H1 (cell line): ENCODE measurements at places on chromosomes 6 and 20. TPM values are rescaled to one million over a fixed set of nuclear protein-coding genes. Genes with fewer than 3 reads are reported as not detected.

ZBTB46 gene
- 21.1 and 22.4 TPM in 2 replicates for total RNA-seq

ZNF318 gene
- 22.1 and 22.3 TPM in 2 replicates for total RNA-seq

DEFB113 gene
- total RNA-seq = not detected in 2 replicates

CFAP61 gene
- total RNA-seq = 0.61 TPM in 1 of 2 replicates, not detected in the other

NKAIN4 gene
- 6.6 and 6.9 TPM in 2 replicates for total RNA-seq

OR12D3 gene
- total RNA-seq = not detected in 2 replicates

GRCh38 chr6:89793586-89793985, 26.0 kb downstream of the MDN1 start:
- no peaks in the 10 kb centered on the region for H3K27me3 ChIP-seq
- H3K27ac ChIP-seq = no peak overlapping the region
- H3K4me1 ChIP-seq = no peaks in the 10 kb centered on the region
- H3K4me3 ChIP-seq = no peak overlapping the region
- peaks cover 60% of the 10 kb centered on the region for H3K36me3 ChIP-seq

DNA sequence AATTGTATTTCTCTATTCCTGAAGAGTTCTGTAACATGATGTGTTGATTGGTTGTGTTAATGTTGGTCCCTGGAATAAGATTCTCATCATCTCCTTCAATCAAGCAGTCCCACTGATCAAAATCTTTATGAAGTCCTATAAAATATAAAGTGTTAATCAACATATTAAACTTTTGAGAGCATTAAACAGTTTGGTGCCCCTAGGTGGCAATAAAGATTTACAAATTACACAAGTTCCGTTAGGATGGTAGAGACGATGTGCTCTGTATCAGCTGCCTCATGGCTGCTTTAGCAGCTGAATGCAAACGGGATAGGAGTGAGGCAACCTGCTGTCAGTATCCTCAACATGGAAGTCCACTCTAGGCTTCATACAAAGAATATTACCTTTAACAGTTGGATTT, 16.9 kb downstream of the TDRD6 start:
- H3K4me3 ChIP-seq = no peak overlapping the region
- no peaks in the 10 kb centered on the region for H3K36me3 ChIP-seq
- no peaks in the 10 kb centered on the region for H3K4me1 ChIP-seq
- no peak overlapping the region for H3K27ac ChIP-seq

DNA sequence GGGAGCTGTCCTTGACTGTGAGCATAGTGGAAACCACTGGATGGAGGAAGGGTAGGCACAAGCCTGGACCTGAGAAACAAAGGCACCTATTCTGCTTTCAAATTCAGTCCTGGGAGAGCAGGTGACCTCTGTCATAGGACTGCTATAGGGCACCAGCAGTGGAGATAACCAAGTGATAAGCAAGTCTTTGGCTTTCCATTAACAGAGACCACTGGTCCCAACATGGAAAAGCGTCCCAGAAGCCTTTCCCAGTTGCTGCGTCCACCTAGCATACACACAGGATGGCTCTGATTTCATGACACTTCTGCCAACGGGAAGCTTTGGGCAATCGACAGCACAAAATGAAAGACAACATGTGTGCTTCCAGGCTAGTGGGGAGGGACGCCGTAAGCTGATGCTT, 8.9 kb downstream of the SLC22A3 start:
- 0 out of 2 replicates have a peak, but pooled peaks cover 3% of the 10 kb centered on the region for H3K4me1 ChIP-seq
- no peak overlapping the region for H3K27ac ChIP-seq
- no peak for DNase-seq
- no peaks in the 10 kb centered on the region for H3K27me3 ChIP-seq
- no peaks in the 10 kb centered on the region for H3K36me3 ChIP-seq

DNA sequence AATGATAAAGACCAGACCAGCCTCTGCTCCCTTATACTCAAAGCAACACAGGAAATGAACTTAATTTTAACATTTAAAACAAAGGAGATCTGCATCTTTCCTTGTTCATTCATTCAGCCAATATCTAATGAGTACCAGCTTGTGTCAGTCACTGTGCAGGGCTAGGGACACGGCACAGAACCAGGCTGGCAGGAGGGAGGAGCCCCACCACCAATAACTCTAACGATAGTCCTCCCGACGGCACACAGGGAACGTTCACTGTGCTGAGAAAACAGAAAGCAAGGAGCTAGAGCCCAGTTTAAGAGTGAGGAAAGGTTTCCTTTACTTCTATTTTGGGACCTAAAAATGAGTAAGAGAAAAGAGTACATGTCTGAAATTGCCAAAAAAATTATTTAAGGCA, 9.9 kb downstream of the ETV7 start:
- 0 out of 2 replicates have a peak, but pooled peaks cover under 1% of the 10 kb centered on the region for H3K4me1 ChIP-seq
- no peaks in the 10 kb centered on the region for H3K36me3 ChIP-seq
- no peak overlapping the region for H3K4me3 ChIP-seq
- no peaks in the 10 kb centered on the region for H3K27me3 ChIP-seq

DNA sequence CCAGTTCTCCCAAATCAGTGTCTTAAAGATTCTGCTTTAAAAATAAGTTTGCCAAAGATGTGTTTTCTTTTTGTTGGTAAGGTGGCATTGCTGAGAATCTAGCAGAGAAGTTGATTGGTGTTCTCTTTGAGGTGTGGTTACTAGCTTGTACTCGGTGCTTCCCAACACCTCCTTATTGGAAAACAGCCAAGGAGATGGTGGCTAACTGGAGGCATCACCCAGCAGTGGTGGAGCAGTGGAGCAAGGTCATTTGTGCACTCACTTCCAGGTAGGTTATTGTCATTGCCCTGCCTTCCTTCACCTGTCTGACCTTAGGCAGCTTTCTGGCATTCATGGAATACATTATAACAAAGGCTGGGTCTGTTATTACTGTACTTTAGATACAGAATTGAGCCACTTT, 26.7 kb downstream of the RALGAPB start:
- H3K4me3 ChIP-seq = no peak overlapping the region
- H3K27ac ChIP-seq = no peak overlapping the region
- no peaks in the 10 kb centered on the region for H3K4me1 ChIP-seq
- peaks cover 2% of the 10 kb centered on the region; the same call in 1 of the 2 replicates for H3K36me3 ChIP-seq
- H3K27me3 ChIP-seq = no peaks in the 10 kb centered on the region

DNA sequence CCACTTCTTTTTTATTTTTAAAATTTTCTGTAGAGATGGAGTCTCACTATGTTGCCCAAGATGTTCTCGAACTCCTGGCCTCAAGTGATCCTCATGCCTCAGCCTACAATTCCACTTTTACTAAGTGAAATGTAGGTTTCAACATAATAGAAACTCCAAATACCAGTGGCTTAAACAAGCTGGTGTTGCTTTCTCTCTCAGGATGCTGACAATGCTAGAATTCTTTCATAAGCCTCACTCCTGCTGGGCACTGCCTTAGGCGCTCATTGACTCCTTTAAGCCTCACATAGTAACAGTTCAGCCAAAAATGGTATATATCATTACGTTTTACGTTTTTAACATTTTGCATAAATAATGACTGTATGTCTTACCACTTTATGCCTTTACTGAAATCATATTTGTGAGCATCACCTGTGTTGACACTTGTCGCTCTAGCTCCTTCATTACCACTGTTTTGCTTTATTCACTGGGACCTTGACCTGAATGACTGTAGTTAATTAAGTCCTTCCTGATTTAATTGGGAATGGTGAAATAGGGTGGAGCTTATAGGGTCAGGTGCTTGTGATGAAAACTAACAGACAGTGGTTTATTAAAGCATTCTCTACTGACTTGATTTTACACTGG, 3.9 kb upstream of the CST9 start:
- no peaks in the 10 kb centered on the region; the same call in 1 of the 2 replicates for H3K27me3 ChIP-seq
- no peaks in the 10 kb centered on the region for H3K36me3 ChIP-seq
- no peak for DNase-seq
- no peak overlapping the region for H3K4me3 ChIP-seq

GRCh38 chr6:21595285-21596144, 2.0 kb downstream of the SOX4 start:
- H3K27ac ChIP-seq = peak overlapping the region; percentile 73
- peaks cover 11% of the 10 kb centered on the region; the same call in 1 of the 2 replicates for H3K4me1 ChIP-seq
- no peak for DNase-seq
- no peaks in the 10 kb centered on the region for H3K36me3 ChIP-seq
- peak overlapping the region; percentile 97 for H3K4me3 ChIP-seq
- H3K27me3 ChIP-seq = no peaks in the 10 kb centered on the region

GRCh38 chr20:39713076-39713840, 751.1 kb downstream of the DHX35 start:
- no peak for DNase-seq
- H3K36me3 ChIP-seq = no peaks in the 10 kb centered on the region
- H3K27me3 ChIP-seq = no peaks in the 10 kb centered on the region
- H3K4me3 ChIP-seq = no peak overlapping the region
- no peak overlapping the region for H3K27ac ChIP-seq

GRCh38 chr20:5377484-5377883, 60.7 kb upstream of the PROKR2 start:
- no peak overlapping the region for H3K4me3 ChIP-seq
- no peaks in the 10 kb centered on the region for H3K27me3 ChIP-seq
- no peaks in the 10 kb centered on the region; the same call in 1 of the 2 replicates for H3K4me1 ChIP-seq
- no peak for DNase-seq

GRCh38 chr20:41892031-41892430, 273.9 kb upstream of the CHD6 start:
- H3K27ac ChIP-seq = no peak overlapping the region
- H3K4me1 ChIP-seq = peaks cover 8% of the 10 kb centered on the region
- H3K4me3 ChIP-seq = no peak overlapping the region
- DNase-seq = no peak
- no peaks in the 10 kb centered on the region for H3K36me3 ChIP-seq

- H3K27ac ChIP-seq = no peak overlapping the region
- H3K27me3 ChIP-seq = peaks cover 4% of the 10 kb centered on the region
- no peaks in the 10 kb centered on the region; the same call in 1 of the 2 replicates for H3K4me1 ChIP-seq
- no peak overlapping the region for H3K4me3 ChIP-seq
- peak; percentile 82 for DNase-seq
- H3K36me3 ChIP-seq = no peaks in the 10 kb centered on the region
These were observed 30.9 kb downstream of the ANGPT4 start for GRCh38 chr20:884983-885952.

GRCh38 chr20:19737025-19737424, 21.0 kb upstream of the RIN2 start:
- no peak overlapping the region for H3K27ac ChIP-seq
- H3K27me3 ChIP-seq = no peaks in the 10 kb centered on the region
- no peaks in the 10 kb centered on the region for H3K36me3 ChIP-seq
- H3K4me1 ChIP-seq = no peaks in the 10 kb centered on the region

GRCh38 chr6:6452002-6452401, 131.5 kb upstream of the F13A1 start:
- no peaks in the 10 kb centered on the region for H3K4me1 ChIP-seq
- H3K27ac ChIP-seq = no peak overlapping the region
- H3K4me3 ChIP-seq = no peak overlapping the region
- DNase-seq = no peak

DNA sequence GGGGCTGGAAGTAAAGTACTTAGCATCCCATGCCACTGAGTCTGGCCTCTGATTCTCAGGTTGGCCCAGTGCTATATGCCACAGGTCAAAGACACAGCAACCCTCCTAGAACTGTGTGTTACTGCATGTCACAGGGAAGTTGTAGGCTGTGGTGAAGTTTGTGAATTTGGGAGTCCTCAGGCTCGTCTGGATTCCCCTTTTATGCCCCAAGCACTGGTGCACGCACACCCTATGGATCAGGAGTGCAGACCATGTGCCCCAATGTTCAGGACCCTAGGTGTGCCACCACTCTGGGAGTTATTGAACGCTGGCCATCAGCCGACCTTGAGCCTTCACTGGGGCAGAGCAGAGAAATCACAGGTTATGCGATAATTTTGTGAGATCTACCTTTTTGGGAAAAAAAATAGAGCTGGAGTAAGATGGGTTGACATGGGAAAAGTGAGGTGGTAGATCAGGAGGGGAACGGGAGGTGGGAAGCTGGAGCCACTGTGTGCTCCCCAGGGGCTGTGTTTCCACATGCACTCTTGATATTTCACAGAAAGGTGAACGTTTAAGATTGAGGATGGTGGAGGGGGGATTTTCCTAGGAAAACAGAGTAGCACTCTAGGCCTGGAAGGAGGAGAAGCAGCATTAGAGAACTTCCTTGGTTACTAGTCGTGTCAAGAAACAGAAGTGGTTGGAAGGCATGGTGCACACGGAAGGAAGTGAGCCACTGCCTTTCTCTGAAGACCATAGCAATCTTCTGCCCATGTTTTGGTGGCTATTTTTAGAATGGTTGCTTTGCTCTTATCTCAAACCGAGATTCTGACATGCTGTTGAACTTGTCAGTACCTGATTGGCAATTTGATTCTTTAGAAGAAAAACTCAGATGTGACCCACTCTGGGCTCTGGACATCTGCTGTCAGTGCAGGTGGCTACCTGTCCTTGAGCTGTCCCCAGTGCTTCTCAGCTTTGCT, 44.1 kb downstream of the DUSP22 start:
- H3K27ac ChIP-seq = no peak overlapping the region
- DNase-seq = no peak
- no peaks in the 10 kb centered on the region for H3K36me3 ChIP-seq
- no peaks in the 10 kb centered on the region for H3K4me1 ChIP-seq
- no peak overlapping the region for H3K4me3 ChIP-seq

DNA sequence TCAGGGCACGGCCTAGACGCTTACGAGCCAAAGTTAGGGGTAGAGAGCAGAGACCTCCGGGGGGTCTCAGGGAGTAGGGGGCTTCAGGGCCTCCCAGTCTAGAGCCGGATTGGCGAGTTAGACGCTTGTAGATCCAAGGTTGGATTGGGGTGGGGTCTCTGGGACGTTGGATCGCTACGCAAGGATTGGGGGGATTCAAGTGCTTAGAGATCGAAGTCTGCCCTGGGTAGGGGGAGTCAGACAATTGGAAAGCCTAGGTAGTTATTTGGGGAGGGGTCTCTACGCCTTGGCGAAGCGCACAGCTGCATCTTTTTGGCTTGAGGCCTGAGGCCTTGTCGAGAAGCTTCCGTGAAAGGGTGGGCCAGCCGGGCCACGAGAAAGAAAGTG, 469 bp downstream of the STX16 start:
- H3K27me3 ChIP-seq = peaks cover 3% of the 10 kb centered on the region; the same call in 1 of the 2 replicates
- H3K36me3 ChIP-seq = peaks cover 3% of the 10 kb centered on the region; the same call in 1 of the 2 replicates
- H3K4me1 ChIP-seq = peaks cover 9% of the 10 kb centered on the region
- H3K4me3 ChIP-seq = peak overlapping the region; percentile 63

DNA sequence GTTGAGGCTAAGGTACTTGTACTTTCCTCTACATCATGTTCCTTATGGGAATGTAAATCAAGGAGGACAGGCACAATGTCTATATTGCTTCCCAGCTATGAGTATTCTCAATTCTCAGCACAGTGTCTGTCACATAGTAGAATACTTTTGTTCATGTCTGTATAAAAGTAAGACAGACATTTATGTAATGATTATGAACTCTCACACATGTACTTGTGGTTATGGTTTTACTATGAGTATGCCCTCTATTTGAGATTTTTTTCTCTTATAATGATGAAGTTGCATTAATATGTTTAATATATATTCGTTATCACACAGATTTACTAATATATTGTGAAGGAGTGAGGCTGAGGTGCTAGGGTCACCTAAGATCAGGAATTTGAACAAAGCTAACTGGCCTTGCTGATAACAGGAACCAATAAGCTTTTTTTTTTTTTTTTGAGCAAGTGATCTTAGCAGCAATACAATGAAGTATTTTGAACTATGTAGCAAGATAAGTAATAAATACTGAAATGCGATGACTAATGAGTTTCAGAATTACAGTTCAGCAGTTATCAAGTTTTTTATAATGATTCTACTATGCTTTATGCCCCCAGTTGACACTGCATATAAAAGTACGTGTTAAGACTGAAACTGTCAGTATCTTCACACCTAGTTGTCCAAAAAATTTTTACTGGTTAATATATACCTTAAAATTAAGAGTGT, 623.1 kb downstream of the HTR1B start:
- H3K4me1 ChIP-seq = peaks cover 6% of the 10 kb centered on the region; the same call in 1 of the 2 replicates
- no peak for DNase-seq
- no peak overlapping the region for H3K4me3 ChIP-seq

- no peak overlapping the region for H3K4me3 ChIP-seq
- no peaks in the 10 kb centered on the region for H3K36me3 ChIP-seq
- 0 out of 2 replicates have a peak overlapping the region, but pooled peaks have one; percentile 21 for H3K27ac ChIP-seq
- no peaks in the 10 kb centered on the region for H3K4me1 ChIP-seq
- H3K27me3 ChIP-seq = no peaks in the 10 kb centered on the region
These were observed 268.8 kb downstream of the TMEM242 start for GRCh38 chr6:157054531-157054979.
